ENCODE measurements at places on chromosomes 3 and 15.

DNA sequence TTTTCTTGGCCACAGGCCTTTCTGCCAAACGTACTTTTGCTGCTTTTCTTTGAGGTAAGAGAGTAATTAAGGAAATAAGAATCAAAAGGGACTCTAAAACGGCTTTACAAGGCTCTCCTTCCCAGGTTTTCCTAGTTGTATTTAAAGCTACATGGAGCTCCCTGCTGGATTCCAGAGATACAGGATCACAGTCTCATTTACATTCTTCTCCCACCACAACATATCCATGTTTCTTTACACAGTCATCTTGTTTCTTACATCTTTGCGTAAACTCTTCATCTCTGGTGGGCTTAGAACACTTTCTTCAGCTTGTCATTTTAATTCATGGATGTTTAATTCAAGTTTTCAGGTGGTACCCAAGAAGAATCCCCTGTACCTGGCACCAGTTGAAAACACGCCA is 117.6 kb upstream of the BFSP2 start:
- DNase-seq = no peak

- DNase-seq = no peak
Observed at GRCh38 chr3:66014651-66015050, 24.1 kb downstream of the MAGI1 start.

GRCh38 chr3:120931593-120931992 is 23.6 kb downstream of the STXBP5L start:
- peak; percentile 17 for DNase-seq

DNA sequence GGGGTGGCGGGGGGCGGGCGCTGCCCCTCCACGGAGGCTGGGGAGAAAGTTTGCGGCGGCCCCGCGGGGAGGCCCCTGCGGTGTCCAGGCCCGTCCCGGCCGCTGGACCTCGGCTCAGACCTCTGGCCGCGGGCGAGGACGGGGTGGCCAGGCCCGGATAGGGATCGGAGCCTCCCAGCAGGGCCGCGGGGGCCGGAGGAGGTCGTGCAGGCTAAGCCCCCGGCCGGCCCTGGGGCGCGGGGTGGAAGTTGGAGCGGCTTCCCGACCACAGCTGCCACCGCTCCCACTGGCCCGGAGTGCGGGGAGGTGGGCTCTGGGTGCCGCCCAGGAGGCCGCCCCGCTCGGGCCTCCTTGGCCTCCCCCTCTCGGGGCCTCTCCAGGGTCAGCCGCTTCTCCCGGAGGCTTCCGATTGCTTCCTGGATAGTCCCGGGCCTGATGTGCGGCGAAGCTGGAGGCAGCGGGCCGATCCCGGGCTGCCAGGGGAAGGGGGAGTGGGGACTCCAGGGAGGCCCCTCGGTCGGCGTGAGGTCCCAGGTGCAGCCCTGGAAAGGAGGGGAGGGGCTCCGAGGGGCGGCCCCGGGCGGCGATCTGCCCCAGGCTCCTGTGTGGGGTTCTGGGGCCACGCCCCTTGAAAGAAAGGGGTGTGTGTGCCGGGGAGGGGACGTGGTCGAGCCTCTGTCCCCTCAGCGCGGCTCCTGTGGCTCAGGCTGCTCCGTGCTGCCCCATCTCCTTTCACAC is 907 bp downstream of the PLXNA1 start:
- no peak for DNase-seq

DNA sequence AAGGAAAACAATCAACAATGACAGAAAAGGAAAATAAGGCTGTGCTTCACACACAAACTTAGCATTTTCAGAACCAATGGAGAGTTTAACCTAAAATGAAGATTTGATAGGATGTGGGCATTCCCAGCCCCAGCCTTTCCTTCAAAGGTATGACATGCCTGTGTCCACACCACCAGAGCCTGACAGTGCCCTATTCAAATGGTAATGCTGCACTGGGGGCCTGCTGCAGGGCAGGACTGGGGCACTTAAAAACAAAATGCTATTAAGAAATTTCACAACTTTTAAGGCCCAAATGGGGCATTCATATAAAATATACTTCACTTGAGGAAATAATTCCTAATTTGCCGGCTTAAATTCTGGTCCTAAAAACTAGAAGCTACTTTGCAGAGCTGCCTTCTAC is 30.9 kb upstream of the TKT start:
- DNase-seq = no peak

DNA sequence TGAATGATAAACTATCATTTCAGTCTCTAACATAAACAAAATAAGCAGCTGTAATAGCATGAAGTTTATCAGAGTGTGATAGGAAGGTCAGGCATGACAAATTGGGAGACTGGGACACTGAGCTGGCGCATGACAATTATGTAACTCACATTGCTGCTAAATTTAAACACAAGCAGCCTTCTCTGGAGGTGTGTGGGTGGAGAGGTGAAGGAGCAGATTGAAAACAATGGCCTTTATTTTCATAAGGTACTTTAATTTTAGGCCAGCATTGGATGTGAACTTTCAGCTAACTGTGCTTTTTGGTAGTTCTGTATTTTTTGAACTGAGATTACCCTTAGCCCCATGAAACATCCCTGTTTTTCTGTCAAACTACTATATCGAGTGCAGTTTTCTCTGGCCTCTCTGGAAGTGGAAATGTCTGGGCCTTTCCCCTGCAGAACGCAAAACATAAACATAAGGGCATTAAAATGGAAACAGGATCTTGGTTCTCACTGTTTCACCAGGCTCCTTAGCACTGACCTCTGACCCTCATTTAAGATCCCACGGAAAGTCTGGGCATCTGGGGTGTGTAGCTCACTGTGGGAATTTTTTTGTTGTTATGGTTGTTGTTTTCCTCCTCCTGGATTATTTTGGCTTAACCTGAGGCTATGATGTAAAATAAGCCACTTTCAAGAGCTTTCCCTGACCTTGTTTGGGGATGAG is 160.1 kb upstream of the DPH6 start:
- no peak for DNase-seq

DNA sequence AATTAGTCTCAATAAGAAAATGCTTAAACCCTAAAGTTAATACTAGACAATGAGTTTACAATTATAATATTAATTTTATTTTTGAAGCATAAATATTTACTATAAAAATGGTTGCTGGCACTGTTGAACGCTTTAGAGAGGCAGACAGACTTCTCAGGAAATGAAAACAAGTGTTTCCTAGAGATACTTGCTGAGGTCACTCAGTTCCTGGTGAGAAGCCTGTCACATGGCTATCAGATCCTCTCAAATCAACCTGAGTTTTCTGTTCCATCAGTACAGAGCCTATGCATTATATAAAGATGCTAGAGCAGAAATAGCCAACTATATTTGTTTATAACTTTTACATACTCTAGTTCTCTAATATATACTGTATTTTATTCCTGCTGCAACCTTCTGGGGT is 109.2 kb downstream of the MYO5A start:
- DNase-seq = no peak

DNA sequence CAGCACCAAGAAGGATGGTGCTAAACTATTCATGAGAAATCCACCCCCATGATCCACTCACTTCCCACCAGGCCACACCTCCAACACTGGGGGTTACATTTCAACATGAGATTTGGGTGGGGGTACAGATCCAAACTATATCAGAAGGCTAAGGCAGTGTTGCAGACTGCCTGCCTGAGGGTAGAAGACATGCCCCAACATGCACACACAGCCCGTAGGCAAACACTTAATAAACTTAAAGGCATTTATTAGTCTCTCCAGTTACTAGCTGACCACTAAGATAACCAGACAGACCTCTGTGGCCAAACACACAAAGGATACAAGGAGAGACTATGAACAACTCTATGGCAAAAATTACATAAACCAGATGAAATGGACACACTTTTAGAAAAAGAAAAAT is 10.2 kb downstream of the FAM162A start:
- no peak for DNase-seq

- DNase-seq = no peak
Observed at GRCh38 chr3:25445731-25446130, 17.7 kb downstream of the RARB start.

DNA sequence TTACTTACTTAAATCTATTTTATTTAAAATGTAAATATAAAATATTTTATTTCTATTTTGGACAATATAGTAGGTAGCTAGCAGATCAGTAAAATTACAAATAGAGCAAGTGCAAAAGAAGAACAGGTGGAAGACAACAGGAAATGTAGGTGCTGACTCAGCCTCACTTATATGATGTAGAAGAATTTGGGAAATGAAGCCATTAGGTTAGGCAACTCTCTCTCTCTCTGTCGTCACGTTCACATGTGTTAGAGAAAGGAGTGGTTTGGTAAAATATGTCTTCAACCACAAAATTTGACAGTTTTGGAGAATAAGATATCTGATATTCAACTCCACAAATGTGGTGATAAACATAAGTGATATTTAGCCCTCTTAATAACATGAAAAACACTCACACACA is 532.5 kb upstream of the KCNMB2 start:
- peak; percentile 62 for DNase-seq

GRCh38 chr15:34047893-34048775 is 9.1 kb upstream of the AVEN start:
- DNase-seq = peak; percentile 15

GRCh38 chr15:62624547-62625378 is 417.8 kb upstream of the TPM1 start:
- DNase-seq = peak; percentile 45

GRCh38 chr15:77025083-77025901 is 30.4 kb downstream of the PSTPIP1 start:
- DNase-seq = no peak

GRCh38 chr3:118550122-118550521 is 484.5 kb downstream of the IGSF11 start:
- no peak for DNase-seq

GRCh38 chr15:35753486-35753885 is 207.5 kb upstream of the DPH6 start:
- no peak for DNase-seq

DNA sequence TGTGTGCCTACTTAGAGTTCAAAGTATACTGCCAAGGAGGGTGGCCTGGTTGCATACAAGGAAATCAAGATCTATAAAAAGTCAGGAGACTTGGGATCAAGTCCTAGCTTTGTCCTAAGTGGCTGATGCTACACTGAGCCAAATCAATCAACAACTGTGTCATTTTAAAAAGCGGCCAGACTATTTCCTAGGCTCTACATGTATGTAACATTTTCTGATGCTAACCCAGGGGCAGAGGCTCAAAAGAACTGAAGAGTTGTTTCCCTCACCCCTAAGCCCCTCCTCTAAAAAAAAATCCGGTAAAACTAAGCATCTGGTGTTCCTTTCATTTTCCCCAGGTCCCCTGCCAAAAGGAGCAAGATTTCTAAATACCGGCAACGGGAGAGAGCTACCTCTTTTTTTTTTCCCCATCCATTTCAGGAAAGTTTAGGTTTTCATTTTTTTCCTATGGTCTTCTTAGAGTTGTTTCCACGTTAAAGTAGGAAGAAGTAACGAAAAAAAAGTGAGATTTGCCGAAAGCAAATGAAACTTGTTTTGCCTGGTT is 18.8 kb upstream of the CHD2 start:
- no peak for DNase-seq

- DNase-seq = no peak
Observed at GRCh38 chr3:122481390-122481789, 33.3 kb downstream of the KPNA1 start.

DNA sequence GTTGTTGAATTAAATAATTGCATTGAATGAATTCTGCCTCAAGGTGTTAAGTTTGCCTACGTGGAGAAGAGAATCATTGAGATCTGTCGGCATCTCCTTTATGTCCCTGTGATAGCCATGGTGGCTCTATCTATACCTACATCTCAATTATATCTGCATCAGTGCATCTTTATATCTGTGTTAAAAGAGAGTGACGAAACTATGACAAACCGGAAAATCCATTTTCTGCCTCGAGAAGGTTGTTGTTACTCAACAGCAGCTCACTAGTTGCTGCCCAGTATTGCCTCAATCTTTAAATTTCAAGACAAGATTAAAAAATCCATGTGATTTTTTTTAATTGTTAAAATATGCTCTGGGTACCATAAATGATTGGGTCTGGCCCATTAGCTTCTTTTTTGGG is 58.7 kb downstream of the GUCA1C start:
- DNase-seq = no peak

- no peak for DNase-seq
Observed at GRCh38 chr15:46344915-46345314, 710.1 kb downstream of the SQOR start.

GRCh38 chr15:58182460-58183163 is 44.4 kb downstream of the AQP9 start:
- peak; percentile 7 for DNase-seq

DNA sequence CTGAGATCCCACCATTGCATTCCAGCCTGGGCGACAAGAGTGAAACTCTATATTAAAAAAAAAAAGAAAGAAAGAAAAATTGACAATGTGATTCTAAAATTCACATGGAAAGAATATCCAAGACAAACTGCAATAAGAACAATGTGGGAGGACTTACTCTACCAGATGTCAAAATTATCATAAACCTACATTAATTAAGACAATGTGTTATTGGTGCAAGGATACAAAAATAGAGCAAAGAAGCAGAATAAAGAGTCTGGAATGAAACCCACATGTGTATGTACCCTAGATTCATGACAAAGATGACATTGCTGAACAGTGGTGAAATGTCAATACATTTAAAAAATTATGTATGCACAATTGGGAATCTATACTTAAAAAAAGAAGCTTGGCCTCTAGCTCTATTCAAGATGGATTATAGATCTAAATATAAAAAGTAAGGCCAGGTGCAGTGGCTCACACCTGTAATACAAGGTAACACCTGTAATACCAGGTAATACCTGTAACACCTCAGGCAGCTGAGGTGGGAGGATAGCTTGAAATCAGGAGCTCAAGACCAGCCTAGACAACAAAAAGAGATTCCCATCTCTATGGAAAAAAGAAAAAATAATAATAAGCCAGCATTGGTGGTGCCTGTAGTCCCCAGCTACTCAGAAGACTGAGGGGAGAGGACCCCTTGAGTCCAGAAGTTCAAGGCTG is 45.7 kb downstream of the ZBTB11 start:
- no peak for DNase-seq

DNA sequence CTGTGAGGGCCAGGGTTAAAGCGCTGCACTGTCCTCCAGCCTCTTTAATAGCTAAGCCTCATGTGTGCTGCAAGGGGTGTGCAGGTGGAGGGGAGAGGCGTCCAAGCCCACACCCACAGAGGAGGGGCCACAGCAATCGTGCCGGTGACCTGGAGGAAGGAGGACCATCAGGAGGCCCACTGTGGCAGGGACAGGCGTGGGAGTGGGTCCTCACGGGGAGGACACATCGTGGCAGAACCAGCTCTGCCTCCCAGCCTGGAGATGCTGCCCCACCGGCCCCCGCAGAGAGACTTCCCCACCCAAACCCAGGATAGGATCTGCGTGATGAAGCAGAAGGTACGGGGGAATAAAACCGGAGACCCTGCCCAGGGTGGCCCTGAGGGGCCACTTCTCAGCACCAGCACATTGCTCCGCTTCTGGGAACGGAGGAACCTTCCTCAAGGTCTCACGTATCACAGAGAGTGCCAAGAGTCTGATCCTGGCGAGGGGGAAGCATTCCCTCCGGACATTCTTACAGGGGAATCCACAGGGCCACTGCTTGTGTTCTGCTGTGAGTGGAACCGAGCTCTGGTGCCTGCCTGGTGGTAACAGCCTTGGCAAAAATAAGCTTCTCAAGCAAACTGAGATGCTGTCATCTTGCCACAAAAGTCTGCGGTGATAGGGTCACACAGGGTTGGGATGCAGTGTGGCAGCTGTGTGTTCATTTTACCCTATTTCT is 199.8 kb downstream of the XXYLT1 start:
- no peak for DNase-seq

GRCh38 chr3:52892290-52892624 is 5.1 kb downstream of the STIMATE start:
- no peak for DNase-seq

Data from MV-4-11 (cell line).